ENCODE measurements at places on chromosomes 5 and 9.

GRCh38 chr9:125663127-125663526 is 43.9 kb downstream of the MAPKAP1 start:
- no peak for DNase-seq

GRCh38 chr5:142690667-142691066 is 4.8 kb upstream of the FGF1 start:
- DNase-seq: no peak

DNA sequence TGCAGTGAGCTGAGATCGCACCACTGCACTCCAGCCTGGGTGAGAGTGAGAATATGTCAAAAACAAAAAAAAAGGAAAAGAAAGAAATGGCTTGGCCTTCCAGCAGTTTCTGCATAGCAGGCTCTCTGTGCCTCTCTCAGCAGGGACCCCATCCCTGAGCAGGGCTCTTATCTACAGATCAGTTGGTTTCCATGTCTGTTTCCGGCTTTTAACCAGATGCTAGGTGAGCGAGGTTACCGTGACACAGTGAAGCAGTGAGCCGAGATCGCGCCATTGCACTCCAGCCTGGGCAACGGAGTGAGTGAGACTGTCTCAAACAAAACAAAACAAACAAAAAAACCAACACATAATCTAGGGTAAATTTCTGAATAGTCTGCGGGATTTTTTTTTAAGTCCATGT is 51.4 kb downstream of the COL5A1 start:
- no peak for DNase-seq

DNA sequence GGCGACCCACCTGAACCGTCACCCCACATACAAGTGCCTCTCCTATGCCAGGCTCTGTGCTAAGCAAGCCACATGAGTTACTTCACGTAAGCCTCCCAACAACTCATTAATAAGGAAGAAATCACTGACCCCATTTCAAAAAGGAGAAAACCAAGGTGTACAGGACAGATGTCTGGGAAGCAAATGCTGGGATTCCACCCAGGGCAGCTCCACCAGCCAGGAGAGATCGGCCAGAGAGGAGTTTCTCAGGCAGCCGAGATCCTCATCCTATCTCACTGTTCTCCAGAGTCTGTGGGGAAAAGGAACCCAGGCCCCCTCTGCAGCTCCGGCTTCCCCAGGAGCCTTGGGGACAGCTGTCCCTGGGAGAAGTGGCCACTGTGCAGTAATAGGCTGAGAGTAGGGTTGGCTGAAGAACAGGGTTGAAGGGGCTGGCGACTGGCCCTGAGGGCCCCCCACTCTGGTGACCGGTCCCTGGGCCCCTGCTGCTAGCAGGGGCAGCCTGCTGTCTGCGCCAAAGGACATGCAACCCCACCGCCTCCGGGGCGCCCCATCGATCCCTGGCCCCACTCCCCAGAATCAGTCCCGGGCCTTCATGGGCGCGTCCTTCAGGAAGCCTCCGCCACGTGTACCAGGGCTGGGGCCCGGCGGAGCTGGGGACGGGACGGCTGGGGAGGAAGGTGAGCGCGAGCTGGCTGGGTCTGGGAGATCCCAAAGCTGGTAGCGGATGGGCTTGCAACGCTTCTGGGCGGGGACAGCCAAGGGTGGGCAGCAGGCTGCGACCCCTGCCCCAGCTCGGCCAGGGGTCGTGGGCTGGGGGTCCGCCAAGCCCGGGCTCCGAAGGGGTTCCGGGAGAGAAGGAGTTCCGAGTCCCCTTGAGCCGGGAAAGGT is 44.1 kb upstream of the STXBP1 start:
- DNase-seq: no peak

- no peak for DNase-seq
Measured at GRCh38 chr9:37010180-37010579, 23.9 kb downstream of the PAX5 start.

- no peak for DNase-seq
Measured at GRCh38 chr9:22623236-22623635, 176.6 kb downstream of the DMRTA1 start.

DNA sequence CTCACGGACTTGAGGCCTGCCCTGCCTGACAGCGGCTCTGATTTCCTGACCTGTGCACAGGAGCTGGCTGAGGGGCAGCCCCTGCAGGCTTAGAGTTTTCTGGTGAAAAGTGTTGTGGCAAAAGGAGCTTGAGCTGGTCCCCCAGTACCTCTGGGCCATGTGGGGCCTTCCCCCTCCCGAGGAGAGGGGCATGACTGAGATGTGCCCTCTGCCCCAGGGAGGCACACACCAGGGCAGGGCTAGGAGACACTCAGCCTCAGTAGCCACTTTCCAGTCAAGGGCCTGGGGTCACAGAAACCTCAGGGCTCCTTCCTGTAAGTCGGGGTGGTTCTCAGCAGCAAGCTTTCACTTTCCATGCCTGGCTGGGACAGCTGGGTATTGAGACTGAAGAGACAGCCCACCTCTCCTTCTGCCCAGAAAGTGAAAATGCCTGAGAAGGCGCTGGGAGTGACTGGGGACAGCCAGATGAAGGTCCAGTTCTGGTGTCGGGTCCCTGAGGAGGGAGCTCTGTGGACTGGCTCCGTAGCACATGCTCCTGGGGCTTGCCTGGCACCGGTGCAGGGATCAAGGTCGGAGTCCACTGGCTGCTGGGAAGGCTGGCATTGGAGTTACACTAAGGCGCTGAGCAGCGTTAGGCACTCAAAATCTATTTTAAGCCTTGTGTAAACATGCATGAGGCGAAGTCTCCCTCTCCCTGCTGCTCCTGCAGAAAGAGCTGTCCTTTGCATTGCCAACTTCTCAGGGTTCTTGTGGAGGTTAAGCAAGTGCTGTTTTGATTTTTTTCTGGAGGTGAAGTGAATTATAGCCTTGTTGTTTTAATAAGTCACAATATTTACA is 394.9 kb downstream of the GADD45G start:
- no peak for DNase-seq

DNA sequence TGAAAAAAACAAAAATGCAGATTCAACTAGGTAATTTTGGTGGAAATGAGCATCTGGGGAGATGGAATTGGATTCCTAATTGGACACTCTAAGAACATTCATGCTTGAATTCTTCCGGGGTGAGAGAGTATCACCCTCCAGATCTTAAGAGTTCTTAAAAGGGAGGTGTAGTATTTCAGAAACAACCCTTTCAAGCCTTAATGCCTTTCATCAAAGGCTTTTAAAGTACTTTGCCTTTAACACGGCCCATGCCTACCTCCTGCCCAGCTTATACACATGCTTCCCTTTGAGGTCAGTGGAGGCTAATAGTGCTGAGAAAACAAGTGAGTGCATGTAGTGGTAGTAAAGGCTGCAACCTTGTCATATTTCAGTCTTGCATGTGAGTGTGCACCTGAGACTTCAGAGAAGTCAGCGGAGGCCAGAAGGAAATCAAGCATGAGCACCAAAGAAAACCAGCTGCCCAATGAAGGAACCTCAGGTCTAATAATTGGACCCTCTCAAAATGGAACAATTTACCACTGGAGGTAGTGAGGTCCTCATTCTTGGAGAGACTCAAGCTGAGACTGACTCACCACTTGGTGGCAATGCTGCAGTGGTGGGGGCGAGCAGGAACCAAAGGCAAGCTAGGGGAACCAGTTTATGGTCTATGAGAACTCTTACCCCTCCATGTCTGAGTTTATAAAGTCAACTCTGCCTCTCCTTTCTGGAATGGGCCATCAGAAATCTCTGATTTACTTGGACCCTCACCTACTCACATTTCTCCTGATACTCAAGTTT is 98.4 kb upstream of the GDNF start:
- no peak for DNase-seq

DNA sequence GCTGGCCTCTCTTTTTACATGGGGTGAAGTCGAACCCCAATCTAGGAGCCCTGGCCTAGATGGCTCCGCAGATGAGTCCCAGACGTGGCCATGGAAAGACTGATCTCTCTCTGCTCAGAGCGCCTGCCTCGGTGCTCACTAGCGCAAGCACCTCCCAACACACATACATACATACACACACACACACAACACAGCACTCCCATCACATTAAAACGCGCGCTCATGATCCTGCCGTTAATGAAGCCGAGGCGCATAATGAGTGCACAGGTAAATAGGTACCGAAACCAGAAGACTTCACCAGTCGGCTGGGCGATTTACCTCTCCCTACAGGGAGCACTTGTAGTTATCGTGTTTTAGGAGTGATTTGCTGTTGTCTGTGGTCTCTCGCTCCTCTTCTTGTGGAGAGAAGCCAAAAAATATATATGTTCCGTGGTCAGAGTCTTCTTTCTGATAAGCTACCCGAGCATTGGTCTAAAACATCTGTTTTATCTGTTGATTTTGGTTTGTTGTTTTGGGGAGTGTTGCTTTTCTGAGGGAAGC is 207.7 kb downstream of the MEF2C start:
- DNase-seq: no peak

DNA sequence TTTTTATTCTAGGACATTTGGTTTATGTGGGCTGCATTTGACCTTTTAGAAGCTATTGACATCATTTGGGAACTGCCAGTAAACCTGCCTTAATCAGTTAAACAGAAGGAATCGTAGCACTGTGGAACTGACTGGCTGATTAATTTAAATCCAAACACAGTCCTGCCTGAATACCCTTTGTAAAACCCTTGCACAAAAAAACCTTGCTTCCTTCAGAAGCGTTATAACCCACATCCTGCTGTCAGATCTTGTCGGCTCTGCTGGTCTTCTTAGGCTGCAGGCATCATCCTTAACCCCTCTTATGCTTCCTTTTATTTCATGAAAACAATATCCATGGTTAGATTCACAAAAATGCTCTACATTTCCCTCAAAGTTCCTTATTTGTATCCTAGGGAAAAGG is 46.3 kb downstream of the PAM start:
- no peak for DNase-seq

- DNase-seq: no peak
Measured at GRCh38 chr9:114138552-114138971, 16.8 kb upstream of the COL27A1 start.

- DNase-seq: no peak
Measured at GRCh38 chr9:117149996-117150395, 264.9 kb downstream of the ASTN2 start.

- no peak for DNase-seq
Measured at GRCh38 chr5:60535198-60535597, 164.8 kb downstream of the DEPDC1B start.

- DNase-seq: no peak
Measured at GRCh38 chr5:4700069-4700468, 440.1 kb upstream of the ADAMTS16 start.

DNA sequence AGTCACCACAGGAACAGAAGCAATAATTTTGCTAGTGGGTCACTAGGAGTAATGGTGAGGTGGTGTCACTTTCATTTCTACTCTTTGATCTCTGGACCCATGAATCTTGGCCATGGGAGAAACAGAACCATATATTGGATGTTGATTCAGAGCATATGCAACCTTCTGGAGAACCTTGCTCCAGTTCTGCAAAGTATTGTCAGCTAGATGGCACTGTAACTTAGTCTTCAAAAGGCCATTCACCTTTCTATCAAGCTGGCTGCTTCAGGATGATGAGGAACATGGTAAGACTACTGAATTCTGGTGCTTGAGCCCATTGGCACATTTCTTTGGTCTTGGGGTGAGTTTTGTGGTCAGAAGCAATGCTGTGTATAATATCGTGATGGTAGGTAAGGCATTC is 129.1 kb upstream of the FBN2 start:
- DNase-seq: no peak

- DNase-seq: no peak
Measured at GRCh38 chr9:38020151-38021076, 48.6 kb downstream of the SHB start.

DNA sequence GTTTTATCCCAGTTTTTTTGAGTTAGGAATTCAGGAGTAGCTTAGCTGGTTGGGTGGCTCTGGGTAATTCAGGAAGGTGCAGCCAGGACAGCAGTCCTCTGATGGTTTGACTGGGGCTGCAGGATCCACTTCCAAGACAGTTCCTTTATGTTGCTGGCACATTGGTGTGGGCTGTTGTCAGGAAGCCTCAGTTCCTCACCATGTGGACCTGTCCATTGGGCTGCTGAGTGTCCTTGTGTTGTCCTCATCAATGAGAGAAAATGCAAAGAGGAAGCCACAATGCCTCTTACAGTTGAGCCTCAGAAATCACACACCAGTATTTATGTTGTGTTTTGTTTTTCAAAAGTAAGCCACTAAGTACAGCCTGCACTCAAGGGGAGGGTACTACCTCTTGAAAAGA is 140.9 kb downstream of the MAST4 start:
- DNase-seq: no peak
